ENCODE measurements at places on chromosomes 11 and 22. TPM values are rescaled to one million over a fixed set of nuclear protein-coding genes. Genes with fewer than 3 reads are reported as not detected.

GRCh38 chr11:123729602-123730001, 11.9 kb downstream of the ZNF202 start:
- no peak overlapping the region for H3K4me3 ChIP-seq
- no peak for DNase-seq
- no peaks in the 10 kb centered on the region for H3K4me1 ChIP-seq
- H3K27me3 ChIP-seq: no peaks in the 10 kb centered on the region
- peaks cover 51% of the 10 kb centered on the region for H3K36me3 ChIP-seq

The CHADL gene
- 3.3 TPM for total RNA-seq

DNA sequence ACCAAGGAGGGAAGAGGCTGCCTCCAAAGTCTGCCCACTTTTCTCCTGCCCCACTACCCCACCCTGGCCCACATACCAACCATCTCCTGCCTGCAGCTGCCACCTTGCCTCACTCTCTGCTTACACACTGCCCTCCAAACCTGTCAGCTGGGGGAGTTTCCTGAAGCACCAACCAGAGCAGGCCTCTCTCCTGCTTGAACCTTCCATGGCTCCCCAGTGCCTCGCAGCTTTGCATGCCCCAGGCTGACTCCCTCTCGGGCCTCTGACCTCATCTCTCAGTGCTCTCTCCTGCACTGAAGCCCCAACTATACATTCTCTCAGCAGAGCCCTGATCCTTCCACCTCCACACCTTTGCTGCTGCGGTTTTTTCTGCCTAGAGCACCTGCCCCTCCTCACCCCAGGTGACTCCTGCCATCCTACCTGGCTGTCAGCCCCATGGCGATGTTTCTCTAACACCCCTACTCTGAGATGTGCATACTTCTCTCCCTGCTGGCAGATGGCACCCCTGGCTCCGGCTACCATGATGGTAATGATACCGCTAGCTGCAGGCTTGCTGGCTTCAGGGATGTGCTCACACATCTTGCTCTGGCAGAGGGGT, 43.5 kb downstream of the MN1 start:
- no peaks in the 10 kb centered on the region for H3K27me3 ChIP-seq
- H3K27ac ChIP-seq: no peak overlapping the region
- no peak for DNase-seq

GRCh38 chr11:129458756-129459535, 83.3 kb downstream of the BARX2 start:
- no peak overlapping the region for H3K27ac ChIP-seq
- no peak overlapping the region for H3K4me3 ChIP-seq
- H3K27me3 ChIP-seq: no peaks in the 10 kb centered on the region
- no peaks in the 10 kb centered on the region for H3K4me1 ChIP-seq

- H3K36me3 ChIP-seq: no peaks in the 10 kb centered on the region
- no peaks in the 10 kb centered on the region for H3K4me1 ChIP-seq
- H3K27me3 ChIP-seq: no peaks in the 10 kb centered on the region
- H3K4me3 ChIP-seq: no peak overlapping the region
These were observed 10.7 kb upstream of the FAM118A start for GRCh38 chr22:45298934-45299505.

DNA sequence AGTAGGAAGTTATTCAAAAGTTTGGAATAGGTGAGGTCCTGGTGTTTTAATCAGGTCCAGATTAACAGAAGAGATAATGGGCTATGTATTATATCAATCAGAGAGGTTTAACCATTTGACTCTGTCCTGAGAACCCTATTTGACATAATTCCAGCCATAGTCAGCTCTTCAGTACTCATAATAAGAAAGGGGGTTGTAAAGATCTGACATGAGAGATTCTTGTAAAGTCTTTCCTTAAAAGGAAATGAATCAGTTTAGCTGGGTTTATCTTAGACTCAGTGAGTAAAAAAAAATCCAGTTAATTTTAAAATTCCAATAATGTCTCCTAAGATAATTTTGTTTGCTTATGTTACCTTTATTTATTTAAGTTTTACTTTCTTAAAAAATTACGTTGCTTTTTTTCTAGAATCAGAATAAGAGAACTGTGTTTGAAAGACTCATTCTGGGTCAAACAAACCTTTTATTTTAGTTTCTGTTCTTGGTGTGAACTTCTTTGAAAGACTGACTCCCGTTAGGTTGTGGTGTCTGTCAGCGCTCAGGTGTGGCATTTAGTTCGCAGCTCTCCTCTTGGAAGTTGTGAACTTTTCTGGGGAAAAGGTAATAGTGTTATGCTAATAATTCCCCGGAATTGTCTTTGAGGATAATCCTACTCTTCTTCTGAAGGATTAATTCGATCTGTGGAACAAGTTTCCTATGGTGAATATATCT, 20.5 kb downstream of the NUCB2 start:
- no peak for DNase-seq
- no peak overlapping the region for H3K4me3 ChIP-seq
- no peaks in the 10 kb centered on the region for H3K4me1 ChIP-seq
- peaks cover 10% of the 10 kb centered on the region for H3K36me3 ChIP-seq
- no peaks in the 10 kb centered on the region for H3K27me3 ChIP-seq

- no peak overlapping the region for H3K4me3 ChIP-seq
- H3K36me3 ChIP-seq: no peaks in the 10 kb centered on the region
- H3K27me3 ChIP-seq: peaks cover 9% of the 10 kb centered on the region
- no peak overlapping the region for H3K27ac ChIP-seq
- no peak for DNase-seq
- H3K4me1 ChIP-seq: peaks cover 29% of the 10 kb centered on the region
These were observed 1.5 kb downstream of the UPB1 start for GRCh38 chr22:24496661-24497060.

The MTCH2 gene
- total RNA-seq: 97.5 TPM

The JHY gene
- 2.5 TPM for total RNA-seq

All from cardiac muscle cell (in vitro differentiated cells and primary cell).